ENCODE measurements at places on chromosomes 2 and 18.
A peak's percentile ranks its signal among the peaks of the same experiment; 100 is the strongest.

DNA sequence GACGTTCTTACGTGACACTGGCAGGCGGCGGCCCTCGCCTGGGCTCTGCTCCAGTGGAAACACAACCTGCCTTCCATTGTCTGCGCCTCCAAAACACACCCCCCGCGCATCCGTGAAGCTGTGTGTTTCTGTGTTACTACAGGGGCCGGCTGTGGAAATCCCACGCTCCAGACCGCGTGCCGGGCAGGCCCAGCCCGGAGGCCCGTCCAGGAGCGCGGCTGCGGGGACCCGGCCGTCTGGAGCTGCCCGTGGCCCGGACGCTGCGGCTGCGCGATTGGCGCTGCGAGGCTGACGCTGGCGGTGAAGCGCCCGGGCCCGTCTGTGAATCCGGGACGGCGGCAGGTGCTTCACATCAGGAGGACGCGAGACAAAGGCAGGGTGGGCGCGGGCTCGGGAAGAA, 670.3 kb upstream of the SALL3 start:
- DNase-seq: no peak

GRCh38 chr2:31660165-31660564, 79.4 kb upstream of the SRD5A2 start:
- DNase-seq: no peak

DNA sequence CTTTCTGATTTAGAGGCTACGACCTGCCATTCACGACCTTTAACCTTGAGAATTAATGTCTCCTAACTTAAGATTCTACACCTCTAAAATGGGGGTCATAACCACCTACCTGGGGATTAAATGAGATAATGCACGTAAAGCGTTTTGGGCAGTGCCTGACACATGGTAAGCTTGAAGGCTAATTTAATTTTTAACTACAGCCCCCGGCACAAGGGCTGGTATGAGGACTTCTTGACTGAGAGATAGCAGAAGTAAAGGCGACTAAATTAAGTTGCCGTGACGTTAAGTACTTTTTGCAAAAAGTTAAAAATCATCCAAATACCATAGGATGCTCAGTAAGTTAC, 549 bp downstream of the MRPL35 start:
- no peak for DNase-seq

DNA sequence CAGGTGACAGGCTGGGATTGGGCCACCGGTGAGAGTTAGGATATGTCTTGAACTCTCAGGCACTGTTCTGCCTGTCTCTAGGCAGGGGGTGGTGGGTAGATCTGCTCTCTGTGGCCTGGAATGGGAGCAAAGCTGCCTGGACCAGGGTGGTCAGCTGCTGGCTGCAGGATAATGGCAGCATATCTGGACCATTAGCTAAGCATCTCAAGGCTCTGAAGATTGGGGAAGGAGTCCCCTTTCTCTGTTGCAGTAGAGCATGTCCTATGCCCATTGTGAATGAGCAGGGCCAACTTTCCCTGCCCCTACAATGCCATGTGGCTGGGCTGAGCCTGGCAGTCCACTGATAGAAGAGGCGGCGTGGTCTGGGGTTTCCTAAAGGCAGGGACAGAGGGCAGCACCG, 34.6 kb downstream of the LOXHD1 start:
- DNase-seq: no peak

GRCh38 chr18:27645929-27646328, 460.8 kb upstream of the CHST9 start:
- no peak for DNase-seq

DNA sequence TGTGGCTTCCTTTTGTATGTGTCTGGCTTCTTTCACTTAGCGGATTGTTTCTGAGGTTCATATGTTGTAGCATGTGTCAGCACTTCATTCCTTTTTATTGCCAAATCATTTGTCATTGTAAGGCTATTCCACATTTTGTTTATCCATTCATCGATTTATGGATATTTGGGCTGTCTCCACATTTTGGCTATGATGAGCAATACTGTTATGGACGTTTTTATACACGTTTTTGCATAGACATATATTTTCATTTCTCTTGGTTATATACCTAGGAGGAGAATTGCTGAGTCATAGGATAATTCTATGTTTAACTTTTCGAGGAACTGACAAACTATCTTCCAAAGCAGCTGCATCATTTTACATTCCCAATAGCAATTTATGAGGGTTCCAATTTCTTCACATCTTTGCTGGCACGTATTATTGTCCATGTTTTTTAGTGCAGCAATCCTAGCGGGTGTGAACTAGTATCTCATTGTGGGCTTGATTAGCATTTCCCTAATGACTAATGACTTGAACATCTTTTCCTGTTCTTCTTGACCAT, 48.1 kb upstream of the TBC1D8 start:
- no peak for DNase-seq

DNA sequence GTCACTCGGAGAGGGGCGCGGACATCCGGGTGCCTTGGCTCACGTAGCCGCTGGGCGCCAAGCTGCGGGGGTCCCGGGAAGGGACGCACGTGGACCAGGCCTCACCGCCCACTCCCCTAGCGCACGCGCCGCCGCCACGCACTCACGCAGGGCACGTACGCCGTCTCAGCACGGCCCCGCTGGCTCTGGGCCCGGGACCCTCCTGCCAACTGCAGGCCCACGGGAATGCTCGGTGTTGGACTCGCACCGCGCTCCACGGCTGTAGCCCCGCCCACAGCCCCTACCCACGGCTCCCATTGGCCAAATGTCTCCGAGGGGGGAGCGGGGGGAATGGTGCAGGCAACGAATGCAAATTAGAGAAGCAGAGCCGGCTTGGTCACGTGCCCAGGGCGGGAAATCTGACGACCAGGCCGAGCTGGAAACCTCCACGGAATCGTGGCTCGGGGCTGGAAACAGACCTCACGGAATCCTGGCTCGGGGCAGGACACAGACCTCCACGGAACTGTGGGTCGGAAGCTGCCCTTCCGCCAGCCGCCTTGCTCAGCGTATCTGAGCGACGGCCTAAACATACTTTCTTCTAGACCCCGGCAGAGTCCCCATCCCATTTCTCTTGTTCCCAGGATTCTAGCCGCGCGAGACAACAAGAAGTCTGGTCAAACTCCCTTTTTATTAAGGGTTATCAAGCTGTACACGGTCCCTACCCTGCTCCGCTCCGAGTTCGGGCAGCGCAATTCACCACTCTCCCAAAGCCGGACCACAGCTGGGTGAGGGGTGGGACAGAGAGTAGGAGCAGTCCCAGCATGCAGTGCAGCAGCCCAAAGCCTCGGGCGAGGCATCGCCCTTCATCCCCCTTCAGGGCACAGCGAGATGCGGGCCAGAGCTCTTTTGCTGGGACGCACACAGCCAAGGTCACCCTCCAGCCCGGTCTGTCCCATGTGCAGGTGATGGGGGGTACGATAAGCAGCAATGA, at the start of gene ABCB6:
ABCB6 (minus strand) TSS at position 227 of the 970 bp plus-strand sequence. CDS start 285 bp downstream, outside the sequence.
- DNase-seq: peak; percentile 96

- no peak for DNase-seq
Observed at GRCh38 chr2:146228020-146228393, 1616.8 kb upstream of the ACVR2A start.

- DNase-seq: peak; percentile 56
Observed at GRCh38 chr2:197804758-197805714, 643 bp downstream of the PLCL1 start.

DNA sequence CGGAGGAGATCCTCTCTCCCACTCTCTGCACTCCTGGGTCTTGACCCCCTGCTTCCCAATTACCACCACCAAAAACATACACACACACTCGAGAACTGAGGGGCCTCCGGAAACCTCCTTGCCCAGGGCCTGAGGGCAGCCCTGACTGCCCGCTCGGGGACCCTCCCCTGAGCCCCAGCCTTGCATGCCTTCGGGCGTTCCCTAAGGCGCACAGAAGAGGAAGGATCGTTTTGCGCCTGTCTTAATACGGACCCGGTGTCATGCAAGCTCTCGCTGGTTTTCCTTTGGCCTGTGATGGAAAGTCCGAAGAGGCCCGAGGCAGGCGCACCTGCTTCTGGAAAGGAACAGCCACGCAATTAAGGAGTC, 19.8 kb downstream of the POU3F3 start:
- no peak for DNase-seq

DNA sequence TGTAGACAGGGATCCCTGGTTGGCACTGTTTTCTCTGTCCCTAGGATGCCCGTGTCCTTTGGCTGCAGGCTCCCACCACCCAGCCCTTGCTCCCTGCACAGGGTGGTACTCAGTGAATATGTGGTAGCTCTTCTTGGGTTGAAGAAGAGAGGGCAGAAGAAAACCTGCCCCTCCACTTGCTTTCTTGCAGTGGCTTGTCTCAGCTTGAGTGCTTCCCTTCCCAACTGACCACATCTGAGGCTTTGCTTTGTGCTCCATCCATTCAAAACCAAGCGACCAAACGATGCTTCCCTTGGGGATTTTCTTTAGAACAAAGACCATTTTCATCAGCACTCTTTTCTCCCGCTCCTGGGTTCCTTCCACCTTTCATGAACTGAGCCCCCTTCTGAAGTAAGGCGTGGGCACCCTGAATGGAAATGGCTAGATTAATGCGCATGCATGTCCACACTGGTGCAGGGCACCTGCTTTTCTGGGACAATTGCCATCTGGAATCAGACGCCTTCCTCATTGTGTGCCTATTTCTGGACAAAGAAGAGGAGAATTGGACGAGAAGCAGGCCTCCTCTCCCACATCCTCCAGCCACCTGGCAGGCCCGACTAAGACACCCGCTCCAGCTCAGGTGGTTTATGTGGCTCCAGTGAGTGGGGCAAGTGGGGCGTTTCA, 59.1 kb downstream of the ARL4C start:
- DNase-seq: no peak

- no peak for DNase-seq
Observed at GRCh38 chr2:190137561-190137960, 75.0 kb upstream of the MSTN start.

DNA sequence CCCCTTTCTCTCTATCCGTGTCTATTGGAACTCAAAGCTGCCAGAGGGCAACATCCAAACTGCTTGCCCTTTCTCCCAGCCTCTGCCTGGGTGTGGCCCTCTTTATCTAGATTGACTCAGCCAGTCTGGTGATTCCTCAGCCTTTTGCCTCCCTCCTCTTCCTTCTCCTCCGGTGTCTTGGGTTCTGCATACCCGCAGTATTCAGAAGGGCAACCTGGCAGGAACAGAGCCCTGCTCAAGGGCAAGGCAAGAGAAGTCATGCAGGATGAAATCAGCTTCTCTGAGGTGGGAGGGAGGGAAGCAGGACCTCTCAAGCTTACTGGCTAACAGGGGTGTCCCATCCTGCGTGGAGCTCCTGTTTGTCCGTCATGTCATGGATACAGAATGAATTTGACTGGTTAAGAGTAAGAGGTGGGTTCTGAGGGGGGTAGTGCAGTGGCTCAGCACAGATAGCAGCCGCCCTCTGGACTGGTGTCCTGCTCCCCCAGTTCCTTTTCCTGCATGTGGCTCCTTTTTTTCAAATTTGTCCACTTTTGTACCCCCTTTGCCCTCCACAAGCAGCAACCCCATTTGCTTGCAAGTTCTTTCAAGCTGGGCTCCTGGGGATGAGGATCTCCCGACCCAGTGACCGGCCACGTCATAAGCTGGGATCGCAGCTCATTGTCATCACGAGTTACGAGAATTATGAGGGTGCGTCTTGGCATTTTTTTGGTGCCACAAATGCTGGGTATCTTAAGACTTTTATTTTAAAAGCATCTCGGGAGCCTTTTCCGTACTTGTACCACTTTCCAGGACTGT, 154.1 kb downstream of the FHOD3 start:
- DNase-seq: no peak

GRCh38 chr18:48826271-48826670, 124.5 kb downstream of the SMAD7 start:
- peak; percentile 12 for DNase-seq

DNA sequence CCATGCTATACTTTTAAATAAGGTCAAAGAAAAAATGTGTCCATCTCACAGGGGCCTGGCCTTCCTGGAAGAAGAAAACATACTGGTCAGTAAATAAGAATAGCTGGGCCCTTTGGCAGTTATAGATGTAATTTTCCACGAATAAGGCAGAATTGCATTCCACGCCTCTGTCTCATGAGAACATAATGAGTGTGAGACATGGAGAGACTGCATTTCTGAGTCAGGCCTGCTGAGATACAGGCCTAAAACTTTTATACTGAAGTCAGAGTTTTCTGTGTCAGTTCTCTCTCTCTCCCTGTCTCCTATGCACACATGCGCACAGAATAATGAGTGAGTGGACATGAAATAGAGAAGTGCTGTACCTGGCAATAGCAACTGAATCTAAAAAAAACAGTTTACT, 20.4 kb upstream of the IL1R1 start:
- DNase-seq: no peak

DNA sequence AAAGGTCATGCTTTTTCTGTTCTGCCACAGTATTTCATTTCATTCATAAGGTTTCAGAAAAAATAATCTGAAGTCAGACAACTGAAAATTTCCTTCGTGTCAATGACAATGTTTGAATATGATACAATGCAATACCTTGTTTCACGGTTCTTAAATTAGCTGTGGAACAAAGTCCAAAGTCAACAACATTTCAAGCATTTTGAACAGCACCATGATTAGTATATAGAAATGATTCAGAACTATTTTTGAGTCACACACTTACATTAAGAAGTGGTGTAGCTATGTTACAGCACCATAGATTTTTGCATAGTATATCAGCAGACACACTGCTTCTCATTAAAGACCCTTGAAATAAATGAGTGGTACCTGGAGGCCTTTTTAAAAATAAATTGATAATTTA, 178.3 kb upstream of the DSEL start:
- DNase-seq: no peak

All from lower lobe of right lung (tissue), 2 donors.